ENCODE measurements at places on chromosomes 5 and 9.

GRCh38 chr9:19397845-19398244 is 11.0 kb upstream of the ACER2 start:
- DNase-seq, result no peak

DNA sequence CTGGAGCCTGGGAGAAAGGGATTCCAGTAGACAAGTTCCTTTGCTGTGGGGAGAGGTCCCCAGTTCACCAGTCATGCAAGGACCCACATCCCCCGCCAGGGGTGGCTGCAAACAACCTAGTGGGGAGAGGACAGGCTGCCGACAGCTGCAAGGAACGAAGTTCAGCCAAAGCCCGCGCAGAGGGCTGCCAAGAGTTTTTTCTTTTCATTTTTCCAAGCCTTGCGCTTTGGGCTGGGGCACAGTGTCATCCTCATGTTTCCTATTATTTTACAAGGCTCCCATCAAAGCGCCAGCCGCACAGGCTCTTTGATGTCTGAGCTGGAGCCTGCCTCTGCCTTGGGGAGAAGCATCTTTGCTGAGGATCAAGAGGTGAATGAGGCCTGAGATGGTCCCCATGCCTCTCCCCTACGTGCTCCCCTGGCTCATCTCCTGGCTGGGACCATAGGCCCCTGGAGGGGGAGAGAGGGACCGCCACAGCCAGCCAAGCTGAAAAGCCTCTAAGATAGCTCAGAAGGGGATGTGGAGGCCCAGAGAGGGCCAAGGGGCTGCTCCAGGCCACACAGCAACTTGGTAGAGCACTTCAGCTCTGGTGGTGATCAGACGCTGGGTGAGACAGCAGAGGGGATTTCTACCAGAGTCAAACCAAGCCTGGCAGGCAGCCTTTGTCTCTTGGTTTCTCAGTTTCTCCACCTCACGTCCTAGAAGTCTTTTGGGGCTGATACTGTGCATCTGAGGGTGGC is 50.4 kb upstream of the SYNPO start:
- no peak for DNase-seq

- peak; percentile 5 for DNase-seq
Measured at GRCh38 chr9:90219548-90220118, 423.0 kb downstream of the DIRAS2 start.

DNA sequence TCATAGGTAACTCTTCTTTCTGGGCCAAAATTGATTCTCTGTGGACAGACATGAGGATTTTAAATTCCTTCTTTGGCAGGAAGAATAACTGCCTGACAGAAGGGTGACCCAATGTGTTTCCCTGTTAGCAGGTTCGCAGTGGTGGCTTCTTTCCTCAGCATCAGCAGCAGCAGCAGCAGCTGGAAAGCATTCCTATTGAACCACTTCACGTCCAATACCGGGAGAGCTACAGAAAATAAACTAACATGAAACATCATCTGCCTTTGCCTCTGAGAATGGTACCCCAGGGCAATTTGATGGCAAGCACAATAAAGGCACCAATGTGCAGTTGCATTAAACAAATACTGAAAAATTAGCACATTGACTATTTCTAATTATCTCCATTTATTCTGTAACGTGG is 214.5 kb downstream of the TMEM167A start:
- DNase-seq, result no peak

DNA sequence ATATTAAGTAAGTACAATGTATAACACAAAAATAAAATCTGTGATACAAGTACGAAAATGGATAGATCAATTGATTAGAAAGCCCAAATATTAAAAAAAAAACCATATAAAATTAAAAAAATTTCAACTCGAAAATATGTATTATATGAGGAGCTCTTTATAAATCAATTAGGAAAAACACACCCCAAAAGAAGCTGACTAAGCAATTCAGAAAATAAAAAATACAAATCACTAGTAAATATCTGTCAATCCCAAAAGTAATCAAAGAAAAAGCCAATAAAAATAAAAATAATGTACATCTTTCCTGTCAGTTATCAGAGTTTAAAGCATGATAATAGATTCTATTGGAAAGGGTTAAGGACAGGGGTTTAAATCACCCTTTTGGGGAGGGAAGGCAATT is 10.2 kb upstream of the ACSL6 start:
- DNase-seq, result no peak

- no peak for DNase-seq
Measured at GRCh38 chr9:77816641-77817341, 168.7 kb upstream of the GNA14 start.

GRCh38 chr5:173235499-173236394 is 741 bp upstream of the NKX2-5 start:
- no peak for DNase-seq

DNA sequence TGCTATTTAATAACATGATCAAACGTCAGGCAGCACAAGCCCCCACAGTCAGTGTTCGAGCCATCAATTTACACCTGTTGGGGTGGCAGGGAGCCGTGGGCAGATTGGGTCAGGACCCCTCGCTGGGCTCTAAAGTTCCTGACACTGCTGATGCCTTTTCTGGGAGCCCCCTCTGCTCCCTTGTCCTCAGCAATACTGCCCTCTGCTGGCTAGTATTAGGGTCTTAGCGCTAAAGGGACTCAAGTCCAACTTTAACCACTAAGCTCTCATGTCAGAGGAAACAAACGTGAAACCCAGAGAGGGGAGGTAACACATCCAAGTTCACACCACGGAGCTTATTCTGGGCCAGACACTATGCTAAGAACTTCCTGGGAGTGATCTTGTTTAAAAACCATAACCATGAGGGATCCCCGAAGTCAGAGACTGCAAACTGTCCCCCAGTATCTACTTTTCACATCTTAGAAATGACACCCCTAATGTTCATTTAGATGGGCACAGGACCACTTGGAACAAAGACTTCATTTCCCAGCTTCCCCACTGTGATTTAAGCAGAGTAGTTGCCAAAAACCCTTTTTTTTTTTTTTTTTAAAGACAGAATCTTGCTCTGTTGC is 20.4 kb downstream of the ANKS6 start:
- peak; percentile 44 for DNase-seq

DNA sequence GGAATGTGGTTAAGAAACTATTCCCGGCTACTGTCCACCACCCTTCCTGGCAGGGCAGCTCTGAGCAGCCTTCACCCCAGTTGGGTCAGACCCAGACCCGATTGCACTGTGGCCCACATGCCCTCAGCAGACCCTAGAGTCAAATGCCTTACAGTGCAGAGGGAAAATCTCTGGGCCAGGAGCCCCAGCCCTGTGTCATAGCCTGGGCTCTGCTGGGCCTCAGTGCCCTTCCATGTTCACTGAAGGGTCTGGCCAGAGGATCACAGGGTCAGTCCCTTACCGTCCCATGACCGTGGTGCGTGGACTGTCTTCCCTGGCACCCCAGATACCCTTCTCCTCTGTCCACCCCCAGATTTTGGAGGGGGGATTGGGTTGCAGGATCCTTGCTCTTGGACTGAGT is 73.5 kb upstream of the COL5A1 start:
- DNase-seq, result no peak

- DNase-seq, result no peak
Measured at GRCh38 chr5:157708866-157709265, 22.4 kb upstream of the THG1L start.
